ENCODE measurements at places on chromosomes 7 and 10.
A peak's percentile ranks its signal among the peaks of the same experiment; 100 is the strongest.

- DNase-seq, result no peak
These were observed 10.0 kb downstream of the FRG2B start for GRCh38 chr10:133616371-133617130.

DNA sequence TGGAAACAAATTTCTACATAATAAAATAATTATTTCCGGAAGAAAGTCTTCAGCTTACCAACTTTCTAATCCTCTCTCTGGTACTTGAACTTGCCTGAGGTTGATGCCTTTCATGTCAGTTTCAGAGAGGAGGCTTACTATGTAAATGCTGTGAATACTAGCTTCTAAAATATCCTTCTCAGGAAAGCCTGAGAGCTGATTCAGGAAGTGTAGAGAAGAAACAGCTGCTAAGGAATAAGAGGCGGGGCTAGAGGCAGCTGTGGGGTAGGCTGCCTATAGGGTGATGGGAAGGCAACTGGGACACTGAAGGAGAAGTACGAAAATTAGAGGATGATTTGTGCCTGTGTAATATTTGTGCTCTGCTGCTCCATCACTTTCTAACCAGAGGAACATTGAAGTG lies 69.3 kb downstream of the AVL9 start:
- DNase-seq, result no peak

DNA sequence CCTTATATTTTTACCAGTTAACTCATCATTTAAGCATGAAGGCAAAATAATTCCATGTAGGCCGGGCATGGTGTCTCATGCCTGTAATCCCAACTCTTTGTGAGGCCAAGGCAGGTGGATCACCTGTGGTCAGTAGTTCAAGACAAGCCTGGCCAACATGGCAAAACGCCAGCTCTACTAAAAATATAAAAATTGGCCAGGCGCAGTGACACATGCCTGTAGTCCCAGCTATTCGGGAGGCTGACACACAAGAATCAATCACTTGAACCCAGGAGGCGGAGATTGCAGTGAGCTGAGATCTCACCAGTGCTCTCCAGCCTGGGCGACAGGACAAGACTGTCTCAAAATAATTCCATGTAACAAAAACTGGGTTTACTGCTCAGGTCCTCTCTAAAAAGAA lies 18.3 kb downstream of the HNRNPA2B1 start:
- peak; percentile 43 for DNase-seq

- DNase-seq, result no peak
These were observed 442.1 kb upstream of the C7orf33 start for GRCh38 chr7:148148456-148148855.

DNA sequence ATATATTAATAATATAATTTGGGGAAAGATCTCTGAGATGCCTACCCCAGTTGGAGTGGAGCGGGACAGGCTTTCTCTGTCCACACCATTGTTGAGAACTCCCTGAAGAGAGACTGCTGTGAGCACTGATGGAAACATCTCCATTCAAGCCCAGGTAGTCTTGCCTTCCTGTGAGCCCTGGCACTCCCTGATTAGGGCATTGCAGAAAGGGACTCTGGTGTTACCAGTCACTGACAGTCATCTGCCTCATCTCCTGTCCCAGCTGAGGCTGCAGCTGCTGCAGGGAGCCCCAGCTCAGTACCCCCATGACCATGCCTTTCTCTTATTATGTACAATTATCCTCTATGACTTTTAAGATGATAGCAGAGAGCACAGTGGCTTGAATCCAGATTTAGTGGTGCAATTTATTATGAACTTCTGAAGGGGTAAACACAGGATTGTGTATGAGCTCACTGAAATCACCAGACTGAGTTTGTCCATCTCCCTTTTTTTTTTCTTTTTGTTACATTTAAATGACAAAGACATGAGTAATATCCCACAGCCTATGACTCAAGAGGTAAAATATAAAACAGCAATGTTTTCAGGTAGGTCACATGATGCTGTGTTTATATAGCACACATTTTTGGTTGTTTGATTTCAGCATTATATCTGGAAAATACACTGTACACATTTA lies 236.9 kb downstream of the SLC25A13 start:
- no peak for DNase-seq

DNA sequence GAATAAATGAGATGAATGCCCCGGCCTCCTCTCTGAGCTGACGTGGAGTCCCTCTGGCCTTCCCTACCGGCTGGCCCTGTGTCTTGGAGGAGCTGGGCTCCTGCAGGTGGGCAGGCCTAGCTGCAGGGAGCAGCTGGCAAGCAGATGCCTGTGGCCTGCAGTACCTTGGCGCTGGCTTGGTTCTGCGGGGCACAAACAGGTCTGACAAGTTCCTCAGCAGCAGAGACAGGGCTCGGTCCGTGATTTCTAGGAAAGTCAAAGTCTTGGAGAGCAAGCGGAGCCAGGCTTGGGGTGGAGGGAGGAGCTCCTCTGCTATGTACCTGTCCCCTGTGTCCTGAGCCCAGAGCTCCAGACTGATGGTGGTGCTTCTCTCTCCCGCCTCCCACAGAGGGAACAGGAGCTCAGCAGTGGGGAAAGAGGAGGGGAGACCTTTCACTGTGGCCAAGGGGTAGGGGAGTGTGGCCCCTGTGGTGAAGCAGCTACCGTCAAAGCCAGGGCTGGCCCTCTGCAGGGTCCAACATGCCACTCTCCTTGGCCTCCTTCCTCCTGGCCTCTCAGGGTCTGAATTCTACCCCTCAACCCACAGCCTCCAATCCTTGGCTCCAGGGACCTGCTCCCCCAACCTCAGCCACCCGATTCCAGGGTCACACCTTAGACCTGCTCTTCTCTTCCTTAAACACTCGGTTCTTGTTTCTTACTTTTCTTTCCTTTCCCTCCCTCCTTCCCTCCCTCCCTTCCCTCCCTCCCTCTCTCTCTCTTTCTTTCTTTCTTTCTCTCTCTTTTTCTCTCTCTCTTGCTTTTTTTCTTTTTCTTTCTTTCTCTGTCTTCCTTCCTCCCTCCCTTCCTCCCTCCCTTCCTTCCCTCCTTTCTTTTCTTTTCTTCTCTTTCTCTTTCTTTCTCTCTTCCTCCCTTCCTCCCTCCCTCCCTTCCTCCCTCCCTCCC lies 20.1 kb downstream of the MYL10 start:
- no peak for DNase-seq

DNA sequence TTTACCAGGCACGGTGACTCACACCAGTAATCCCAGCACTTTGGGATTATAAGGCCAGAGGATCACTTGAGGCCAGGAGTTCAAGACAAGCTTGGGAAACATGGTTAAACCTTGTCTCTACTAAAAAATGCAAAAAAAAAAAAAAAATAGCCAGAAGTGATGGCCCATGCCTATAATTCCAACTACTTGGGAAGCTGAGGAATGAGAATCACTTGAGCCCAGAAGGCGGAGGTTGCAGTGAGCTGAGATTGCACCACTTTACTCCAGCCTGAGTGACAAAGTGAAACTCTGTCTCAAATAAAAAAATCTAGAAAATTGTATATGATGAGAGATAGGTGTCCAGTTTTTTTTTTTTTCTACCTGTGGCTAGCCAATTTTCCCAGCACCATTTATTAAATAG lies 578.2 kb downstream of the ANKRD7 start:
- no peak for DNase-seq

GRCh38 chr7:68321076-68321639 lies 1277.1 kb upstream of the AUTS2 start:
- DNase-seq, result no peak

DNA sequence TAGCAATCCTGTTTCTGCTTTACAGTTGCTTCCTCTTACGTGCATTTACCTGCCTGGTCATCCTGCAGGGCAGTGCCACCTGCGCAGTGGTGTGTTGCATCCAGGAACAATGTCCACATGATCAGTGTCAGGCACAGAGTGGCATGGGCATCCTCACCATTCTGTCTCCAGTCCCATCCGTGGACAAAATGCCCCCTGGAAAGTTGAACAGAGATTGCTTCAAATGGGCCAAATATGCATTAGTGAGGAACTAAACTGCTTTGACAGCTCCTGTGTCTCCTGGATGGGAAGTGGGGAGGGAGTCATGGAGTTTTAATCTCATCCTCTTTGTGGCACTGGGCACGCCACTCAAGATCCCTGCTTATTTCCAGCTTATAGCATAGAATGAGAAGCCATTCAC lies 151.8 kb downstream of the DPP6 start:
- DNase-seq, result no peak

DNA sequence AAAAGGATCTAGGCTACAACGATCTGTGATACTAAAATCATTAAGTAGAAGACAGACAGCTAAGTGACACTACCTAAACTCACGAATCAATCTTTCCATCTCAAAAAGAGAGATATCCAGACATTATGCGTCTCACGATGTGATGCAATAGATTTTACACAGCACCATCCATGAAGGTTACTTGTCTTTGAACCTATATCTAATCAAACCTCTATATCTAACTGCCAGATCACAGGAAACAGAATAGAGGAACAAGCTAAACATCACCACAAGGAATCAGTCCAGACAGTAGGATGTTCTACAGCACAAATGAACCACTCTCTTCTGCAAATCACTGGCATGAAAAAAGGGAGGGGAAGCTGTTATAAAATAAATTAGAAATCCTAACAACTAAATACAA lies 4.1 kb downstream of the RAPGEF5 start:
- no peak for DNase-seq

GRCh38 chr7:151372612-151373265 lies 31.1 kb downstream of the NUB1 start:
- DNase-seq, result no peak

DNA sequence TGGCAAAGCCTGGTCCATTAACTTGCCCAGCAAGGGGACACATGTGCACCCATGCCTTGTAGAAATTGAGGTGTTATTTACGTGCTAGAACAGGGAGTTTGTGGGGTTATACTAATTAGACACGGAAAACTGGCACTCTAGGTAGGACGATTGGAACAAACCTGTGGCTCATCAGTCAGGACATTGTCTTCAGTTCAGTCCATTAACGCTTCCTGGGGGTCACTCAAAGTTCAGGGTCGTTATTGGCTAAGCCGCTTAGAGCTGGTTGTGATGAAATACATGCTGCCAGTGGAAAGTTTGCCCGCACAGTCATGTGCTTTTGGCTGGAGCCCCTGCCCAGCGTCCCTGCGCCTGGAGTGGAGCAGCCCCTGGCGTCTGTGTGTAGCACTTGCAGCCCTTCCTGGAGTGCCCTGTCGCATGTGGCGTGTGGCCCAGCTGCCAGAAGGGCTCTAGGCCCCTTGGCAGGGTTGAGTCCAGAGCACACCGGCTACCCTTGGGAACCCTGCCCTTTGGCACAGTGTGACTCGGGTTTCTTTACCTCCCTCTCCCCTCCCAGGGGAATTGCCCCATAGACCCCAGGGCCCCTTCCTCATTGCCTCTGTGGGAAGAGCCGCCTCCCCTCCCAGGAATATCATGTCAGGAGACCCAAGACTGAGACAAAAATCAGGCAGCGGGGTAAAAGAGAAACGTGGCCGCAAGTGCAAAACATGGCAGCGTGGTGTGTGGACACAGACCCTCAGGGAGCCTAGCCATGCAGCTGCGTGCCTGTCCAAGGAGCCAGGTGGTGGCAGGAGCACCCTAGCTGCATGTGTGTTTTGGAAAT lies 9.8 kb downstream of the ZNF775 start:
- no peak for DNase-seq

- DNase-seq, result no peak
These were observed 72.5 kb downstream of the FAM13C start for GRCh38 chr10:59289853-59290252.

GRCh38 chr7:1514995-1515401 lies 10.8 kb upstream of the INTS1 start:
- DNase-seq, result no peak

- no peak for DNase-seq
These were observed 18.5 kb downstream of the ACTR1A start for GRCh38 chr10:102484021-102484420.

GRCh38 chr7:22587322-22587721 lies 87.3 kb upstream of the STEAP1B start:
- no peak for DNase-seq

- no peak for DNase-seq
These were observed 13.1 kb downstream of the PLCE1 start for GRCh38 chr10:94006591-94007550.

- DNase-seq, result no peak
These were observed 232 bp upstream of the GRID1 start for GRCh38 chr10:86366902-86367151.

DNA sequence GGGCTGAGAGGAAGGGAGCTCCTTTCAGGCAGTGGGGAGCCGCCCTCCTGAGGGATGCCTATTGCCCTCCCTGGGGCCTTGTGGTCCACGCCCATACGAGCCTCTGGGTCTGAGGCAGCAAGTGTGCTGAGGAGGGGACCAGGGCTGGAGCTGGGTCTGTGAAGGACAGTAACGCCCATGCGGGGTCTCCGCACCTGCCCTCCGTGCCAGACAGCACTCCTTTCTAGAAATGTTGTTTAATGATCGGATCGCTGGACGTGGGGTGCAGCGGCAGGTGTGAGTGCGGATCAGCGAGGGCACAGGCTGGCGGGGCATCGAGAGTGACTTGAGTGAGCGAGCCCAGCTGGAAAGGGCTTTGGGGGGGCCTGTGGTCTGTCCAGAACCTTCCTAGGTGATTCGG lies 70.1 kb downstream of the ELFN1 start:
- no peak for DNase-seq

- no peak for DNase-seq
These were observed 139.7 kb upstream of the SH2B2 start for GRCh38 chr7:102147008-102147407.

GRCh38 chr7:130867581-130868136 lies 133.7 kb upstream of the KLF14 start:
- DNase-seq, result no peak

DNA sequence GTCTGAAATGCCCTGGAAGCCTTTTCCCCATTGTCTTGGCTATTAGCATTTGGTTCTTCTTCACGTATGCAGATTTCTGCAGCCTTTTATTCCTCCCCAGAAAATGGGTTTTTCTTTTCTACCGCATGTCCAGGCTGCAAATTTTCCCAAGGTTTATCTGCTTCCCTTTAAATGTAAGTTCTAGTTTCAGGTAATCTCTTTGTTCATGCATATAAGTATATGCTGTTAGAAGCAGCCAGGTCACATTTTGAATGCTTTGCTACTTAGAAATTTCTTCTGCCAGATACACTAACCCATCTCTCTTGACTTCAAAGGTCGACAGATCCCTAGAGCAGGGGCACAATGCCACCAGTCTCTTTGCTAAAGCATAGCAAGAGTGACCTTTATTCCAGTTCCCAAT lies 12.3 kb downstream of the THAP5 start:
- no peak for DNase-seq

DNA sequence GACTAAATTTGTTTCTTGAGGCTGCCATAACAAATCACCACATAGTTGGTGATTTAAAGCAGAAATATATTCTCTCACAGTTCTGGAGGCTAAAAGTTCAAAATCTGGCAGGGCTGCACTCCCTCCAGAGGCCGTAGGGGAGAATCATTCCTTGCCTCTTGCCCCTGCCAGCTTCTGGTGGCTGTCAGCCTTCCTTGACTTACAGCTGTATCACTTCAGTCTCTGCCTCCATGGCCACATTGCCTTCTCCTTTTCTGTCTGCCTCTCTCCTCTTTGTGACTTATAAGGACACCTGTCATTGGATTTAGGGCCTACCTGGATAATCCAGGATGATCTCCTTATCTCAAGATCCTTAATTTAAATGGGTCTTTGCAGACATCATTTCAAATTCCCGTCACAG lies 5.8 kb upstream of the LRRC4 start:
- no peak for DNase-seq

GRCh38 chr7:44486693-44487092 lies 3.8 kb downstream of the NUDCD3 start:
- DNase-seq, result no peak

All from stimulated activated CD8-positive, alpha-beta memory T cell treated with anti-CD3 and anti-CD28 coated beads, Interleukin-4, amount 100 ng/mL, for 48 hours (primary cell).